ENCODE measurements at places on chromosomes 2 and 18.
A peak's percentile ranks its signal among the peaks of the same experiment; 100 is the strongest.

GRCh38 chr2:58235984-58236383 lies 5.1 kb downstream of the FANCL start:
- DNase-seq = no peak

- no peak for DNase-seq
These were observed 69.3 kb downstream of the KCNG2 start for GRCh38 chr18:79866889-79867574.

- DNase-seq = no peak
These were observed 29.0 kb upstream of the ZFP36L2 start for GRCh38 chr2:43255296-43255910.

DNA sequence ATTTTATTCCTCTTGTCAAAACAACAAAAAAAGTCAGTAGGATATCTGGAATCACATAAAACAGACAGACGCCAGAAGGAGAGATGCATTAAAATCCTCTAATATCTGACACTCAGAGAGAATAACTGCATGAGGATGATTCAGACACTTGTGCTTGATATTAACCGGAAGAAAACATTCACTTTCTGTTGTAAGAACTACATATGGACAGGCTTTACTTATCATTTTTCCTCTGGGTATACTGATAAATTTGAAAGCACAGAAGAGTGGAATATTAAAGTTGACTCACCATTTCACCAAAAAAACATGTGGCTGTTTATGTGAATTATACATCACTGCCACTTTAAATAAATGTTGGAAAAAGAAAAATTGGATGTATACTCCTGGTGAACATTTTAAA lies 589.1 kb upstream of the CDH2 start:
- no peak for DNase-seq

- no peak for DNase-seq
These were observed 47.3 kb downstream of the KCNG2 start for GRCh38 chr18:79844999-79845563.

GRCh38 chr2:12397854-12398253 lies 318.9 kb upstream of the TRIB2 start:
- peak; percentile 9 for DNase-seq

GRCh38 chr2:111659361-111660333 lies 224.3 kb downstream of the ANAPC1 start:
- peak; percentile 79 for DNase-seq

GRCh38 chr2:58633613-58634365 lies 392.7 kb upstream of the FANCL start:
- DNase-seq = no peak

- DNase-seq = no peak
These were observed 5.0 kb downstream of the NAPG start for GRCh38 chr18:10530852-10531251.

DNA sequence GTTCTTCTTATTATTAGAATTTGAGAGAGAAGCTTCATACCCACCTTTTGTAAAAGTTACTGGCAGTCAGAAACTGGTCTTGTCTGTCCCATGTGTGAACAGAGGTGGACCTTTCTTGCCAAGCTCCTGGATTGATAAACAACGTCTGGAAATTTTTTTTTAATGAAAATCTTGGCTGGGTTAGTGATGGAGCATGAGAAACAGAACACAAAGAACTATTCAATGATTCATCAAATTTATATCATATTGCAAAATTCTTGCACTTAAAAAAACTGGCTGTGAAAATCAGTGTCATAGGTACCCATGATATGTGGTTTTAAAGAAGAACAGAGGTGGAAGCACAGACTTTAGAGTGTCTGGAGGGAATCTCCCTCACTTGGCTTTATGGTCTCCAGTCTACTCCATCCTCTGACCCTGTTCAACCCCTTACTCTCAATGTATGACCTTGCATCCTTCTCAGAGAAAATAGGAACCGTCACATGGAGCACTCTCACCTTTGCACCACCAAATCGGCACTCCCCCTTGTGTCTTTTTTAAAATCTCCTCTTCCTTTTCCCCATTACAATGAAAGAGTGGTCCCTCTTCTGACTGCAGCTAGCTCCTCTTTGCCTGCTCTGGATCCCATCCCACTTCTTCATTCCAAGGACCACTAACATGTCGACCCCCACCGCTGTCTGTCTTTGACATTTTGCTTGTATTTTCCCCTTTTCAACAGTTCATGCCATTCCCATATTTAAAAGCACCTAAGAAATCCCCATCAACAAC lies 58.2 kb downstream of the COPS8 start:
- no peak for DNase-seq

DNA sequence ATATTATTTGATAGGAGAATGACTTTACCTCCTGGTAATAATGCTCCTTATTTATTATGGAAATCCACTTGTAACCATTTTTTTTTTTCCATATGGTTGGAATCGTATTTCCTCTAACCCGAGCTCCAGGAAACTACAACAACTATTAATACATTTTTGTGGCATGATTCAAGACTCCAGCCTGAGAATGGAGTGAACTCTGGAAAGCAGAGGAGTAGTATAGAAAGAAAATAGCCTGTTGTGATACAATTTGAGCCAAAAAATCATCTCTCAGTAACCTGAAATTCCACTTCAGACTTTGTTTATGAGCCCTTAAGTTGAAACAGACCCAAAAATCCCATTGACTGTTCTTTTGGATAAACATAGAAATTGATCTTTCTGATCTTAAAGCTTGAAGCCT lies 921.1 kb downstream of the SOCS6 start:
- no peak for DNase-seq

GRCh38 chr2:203694191-203694590 lies 12.2 kb upstream of the CD28 start:
- no peak for DNase-seq

DNA sequence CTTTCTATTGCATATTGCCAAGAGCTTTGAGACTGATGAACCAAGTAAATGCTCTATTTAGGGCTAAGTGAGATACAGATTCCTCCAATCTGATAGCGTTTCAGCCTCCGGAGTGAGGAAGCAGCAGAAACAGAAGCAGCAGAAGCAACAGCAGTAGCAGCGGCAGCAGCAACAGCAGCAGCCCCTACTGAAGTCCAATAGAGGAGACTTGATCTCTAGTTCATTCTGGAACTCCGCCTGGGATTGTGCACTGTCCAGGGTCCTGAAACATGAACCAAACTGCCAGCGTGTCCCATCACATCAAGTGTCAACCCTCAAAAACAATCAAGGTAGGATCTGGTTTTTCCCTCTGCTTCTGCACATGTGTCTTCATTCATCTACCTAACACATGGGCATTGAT lies at the start of gene DPP10:
Gene DPP10, plus strand, starts transcription at position 132 of the 400 bp plus-strand sequence.
- no peak for DNase-seq

DNA sequence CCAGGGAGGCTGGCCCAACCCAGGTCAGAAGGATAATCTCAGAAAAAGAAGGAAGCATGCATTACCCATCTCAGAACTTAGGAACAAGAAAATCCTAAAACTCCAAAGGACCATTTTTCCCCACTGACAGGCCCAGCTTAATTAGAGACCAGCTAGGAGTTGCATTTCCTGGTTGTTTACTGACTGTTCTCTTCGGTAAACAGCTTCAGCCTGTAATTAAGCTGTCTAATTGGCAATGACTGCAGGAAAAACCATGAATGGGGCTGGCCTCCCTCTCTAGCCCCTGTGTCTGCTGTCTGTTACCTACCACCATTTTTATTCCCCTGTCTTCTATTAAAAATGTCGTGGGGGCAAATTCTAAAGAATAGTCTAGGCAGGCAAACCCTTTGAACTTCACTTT lies 146.5 kb downstream of the AGAP1 start:
- DNase-seq = no peak

GRCh38 chr2:208548700-208549099 lies 142.1 kb downstream of the PTH2R start:
- no peak for DNase-seq

DNA sequence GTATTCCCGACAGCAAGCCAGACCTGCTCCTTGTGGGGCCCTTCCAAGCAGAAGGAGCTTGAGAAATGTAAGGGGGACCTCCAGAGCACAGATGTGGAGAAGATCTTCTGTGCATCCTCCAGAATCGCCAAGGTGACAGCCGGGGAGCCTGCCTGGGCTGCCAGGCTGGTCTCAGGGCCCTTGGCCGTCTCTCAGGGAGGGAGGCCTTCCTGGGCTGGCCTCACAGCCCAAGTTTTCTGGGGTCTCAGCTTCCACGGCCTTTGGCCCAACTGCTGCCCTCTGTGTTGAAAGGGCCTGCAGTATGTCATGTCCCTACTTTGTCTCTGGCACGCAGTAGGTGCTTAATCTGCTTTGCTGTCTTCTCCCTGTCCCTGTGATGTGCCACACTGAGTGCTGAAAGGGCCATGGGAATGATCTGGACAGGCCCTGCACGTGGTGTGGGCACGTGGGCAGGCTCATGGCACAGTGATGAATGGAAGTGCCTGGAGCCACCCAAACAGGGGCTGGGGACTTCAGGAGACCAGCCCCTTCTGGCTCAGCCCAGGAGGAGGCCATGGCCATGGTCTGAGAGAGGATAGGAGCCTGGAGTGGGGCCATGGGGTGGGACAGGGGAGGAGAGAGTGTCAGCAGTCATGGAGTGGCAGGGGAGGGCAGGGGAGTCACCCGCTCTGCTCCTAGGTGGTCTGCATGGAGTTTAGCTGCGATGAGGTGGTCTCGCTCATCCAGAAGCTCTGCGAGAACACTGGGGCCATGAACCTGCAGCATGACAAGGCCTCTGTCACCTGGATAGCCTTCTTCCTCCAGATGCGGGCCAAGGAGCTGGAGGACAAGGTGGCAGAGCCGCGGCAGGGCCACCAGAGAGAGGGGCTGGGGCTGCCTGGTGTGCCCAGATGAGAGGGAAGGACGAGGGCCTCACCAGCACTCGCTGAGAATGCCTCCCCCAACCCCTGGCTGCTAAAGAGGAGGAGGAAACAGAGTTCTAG lies 35.4 kb downstream of the HJURP start:
- DNase-seq = no peak

- DNase-seq = no peak
These were observed 23.7 kb downstream of the TBC1D8 start for GRCh38 chr2:101127319-101128056.

- no peak for DNase-seq
These were observed 90.6 kb downstream of the SEPTIN10 start for GRCh38 chr2:109523121-109523520.

DNA sequence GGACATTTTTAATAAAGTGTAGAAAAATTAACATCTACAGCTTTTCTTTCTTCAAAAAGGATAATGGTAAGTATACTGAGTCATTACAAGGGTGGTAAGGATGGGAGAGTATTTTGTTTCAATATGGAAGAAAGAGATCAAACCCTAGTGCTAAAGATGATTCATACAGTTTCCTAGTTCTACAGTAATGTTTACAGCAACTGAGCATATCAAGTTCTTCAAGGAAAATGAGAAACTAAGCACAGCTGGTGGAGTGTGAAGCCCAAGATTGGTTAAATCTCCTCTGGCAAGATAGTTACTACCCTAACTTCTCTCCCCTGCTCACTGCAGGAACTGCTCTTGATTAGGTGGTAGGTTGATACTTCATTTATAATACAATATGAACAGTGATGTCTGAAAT lies 467.5 kb downstream of the XIRP2 start:
- no peak for DNase-seq

GRCh38 chr18:61993831-61994230 lies 101.0 kb upstream of the RNF152 start:
- DNase-seq = no peak

- DNase-seq = no peak
These were observed 110.9 kb upstream of the PNPT1 start for GRCh38 chr2:55804535-55804934.
